GM23248 (cell line): ENCODE measurements at places on chromosomes 6 and 20.

GRCh38 chr6:118283766-118284165, 264.3 kb upstream of the PLN start:
- DNase-seq: peak; percentile 80

- no peak for DNase-seq
Measured at GRCh38 chr6:55774286-55775028, 100.9 kb downstream of the BMP5 start.

DNA sequence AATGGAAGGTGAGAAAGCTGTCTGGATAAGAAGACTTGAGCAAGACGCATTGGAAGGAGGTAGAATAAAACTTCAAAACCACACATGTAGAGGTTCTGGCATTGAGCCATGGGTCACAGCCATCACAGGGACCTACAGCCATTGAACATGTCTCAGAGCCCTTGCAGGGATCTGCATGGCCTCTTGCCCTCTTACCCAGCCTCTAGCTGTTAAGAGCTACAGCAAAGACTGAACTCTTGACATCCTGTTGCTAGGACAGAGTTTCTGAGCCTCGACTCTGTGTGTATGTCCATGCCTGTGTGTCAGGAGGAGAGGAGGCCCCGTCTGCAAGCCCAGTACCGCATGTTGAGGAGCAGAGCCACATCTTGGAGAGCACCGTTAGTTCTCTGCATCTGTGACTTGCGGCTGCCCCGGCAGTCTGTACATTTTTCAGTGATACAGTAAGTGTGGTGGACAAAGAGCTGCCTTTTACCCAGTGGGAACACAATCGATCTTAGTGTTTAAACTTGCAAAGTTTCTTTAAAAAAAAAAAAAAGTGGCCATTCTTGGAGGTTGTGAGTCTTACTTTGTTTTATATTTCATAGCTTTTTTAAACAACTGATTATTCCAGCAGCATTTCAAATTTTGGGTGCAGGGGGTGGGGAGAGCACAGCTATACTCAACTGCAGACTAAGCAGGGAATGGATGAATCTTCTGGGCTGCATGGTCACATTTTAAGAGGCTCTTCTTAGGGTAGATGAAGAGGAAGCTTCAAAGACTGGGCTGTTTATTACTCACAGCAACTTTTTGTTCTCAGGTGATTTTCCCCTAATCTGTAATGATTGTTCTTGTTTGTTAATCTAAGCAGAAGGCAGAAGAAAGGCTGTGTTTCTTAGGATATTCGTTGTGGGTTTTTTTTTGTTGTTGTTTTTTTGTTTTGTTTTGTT, 88.5 kb downstream of the TBC1D7 start:
- DNase-seq: no peak

DNA sequence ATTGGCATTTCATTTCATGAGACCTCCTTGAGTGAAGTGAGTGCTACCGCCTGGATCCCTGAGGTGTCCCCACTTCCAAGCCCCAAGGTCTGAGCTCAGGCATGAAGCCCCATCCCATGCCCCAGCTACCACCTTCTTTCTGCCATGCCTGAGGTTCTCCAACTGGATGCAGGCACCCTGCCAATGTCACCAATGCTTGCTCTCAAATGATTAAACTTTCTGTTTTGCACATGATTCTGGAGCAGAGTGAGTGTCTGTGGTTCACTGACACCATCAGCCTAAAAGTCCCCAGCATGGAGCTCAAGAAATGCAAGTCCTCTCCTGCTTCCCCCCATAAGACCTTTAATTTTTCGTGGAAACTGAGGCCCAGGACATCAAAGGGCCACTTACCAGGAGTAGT, 43.7 kb upstream of the BPIFA2 start:
- DNase-seq: no peak

- no peak for DNase-seq
Measured at GRCh38 chr20:20167698-20168097, 115.4 kb downstream of the CFAP61 start.

GRCh38 chr6:145375502-145375901, 359.8 kb downstream of the EPM2A start:
- no peak for DNase-seq

- DNase-seq: no peak
Measured at GRCh38 chr6:13428583-13429405, 58.6 kb downstream of the GFOD1 start.

DNA sequence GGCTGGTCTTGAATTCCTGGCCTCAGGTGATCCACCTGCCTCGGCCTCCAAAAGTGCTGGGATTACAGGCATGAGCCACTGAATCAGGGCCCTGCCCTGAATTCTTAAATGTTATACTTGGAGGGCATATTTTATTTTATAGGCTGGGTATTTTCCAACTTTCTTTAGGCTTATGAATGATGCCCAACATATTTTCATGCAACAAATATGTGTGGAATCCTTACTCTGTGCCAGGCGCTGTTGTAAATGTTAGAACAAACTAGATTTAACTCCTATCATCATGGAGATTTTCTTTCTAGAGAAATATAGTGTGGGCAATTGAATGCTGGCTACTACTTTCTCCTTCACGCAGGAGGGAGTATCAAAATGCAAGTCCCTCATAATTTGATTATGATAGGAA, 71.2 kb downstream of the SAMD5 start:
- DNase-seq: no peak
